ENCODE measurements at places on chromosomes 13 and 19.

DNA sequence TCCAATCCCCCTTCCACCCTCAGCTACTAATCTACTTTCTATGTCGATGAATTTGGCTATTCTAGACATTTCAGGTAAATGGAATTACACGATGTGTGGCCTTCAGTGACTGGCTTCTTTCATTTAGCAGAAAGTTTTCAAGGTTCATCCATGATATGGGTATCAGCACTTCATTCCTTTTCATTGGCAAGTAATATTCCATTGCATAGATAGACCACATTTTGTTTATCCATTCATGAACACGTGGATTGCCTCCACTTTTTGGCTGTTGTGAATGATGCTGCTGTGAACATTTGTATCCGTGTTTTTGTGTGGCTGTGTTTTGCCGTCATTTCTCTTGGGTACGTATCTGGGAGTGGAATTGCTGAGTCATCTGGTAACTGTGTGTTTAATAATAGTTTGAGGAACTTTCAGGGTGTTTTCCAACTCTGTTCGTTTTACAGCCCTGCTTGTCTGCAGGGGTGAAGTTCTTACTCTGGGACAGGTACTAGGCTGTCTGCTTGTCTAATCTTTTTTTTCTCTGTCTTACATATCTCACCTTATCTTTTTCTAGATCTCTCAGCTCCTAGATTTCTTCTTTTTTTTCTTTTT lies 32.5 kb downstream of the MARK4 start:
- no peak for DNase-seq

DNA sequence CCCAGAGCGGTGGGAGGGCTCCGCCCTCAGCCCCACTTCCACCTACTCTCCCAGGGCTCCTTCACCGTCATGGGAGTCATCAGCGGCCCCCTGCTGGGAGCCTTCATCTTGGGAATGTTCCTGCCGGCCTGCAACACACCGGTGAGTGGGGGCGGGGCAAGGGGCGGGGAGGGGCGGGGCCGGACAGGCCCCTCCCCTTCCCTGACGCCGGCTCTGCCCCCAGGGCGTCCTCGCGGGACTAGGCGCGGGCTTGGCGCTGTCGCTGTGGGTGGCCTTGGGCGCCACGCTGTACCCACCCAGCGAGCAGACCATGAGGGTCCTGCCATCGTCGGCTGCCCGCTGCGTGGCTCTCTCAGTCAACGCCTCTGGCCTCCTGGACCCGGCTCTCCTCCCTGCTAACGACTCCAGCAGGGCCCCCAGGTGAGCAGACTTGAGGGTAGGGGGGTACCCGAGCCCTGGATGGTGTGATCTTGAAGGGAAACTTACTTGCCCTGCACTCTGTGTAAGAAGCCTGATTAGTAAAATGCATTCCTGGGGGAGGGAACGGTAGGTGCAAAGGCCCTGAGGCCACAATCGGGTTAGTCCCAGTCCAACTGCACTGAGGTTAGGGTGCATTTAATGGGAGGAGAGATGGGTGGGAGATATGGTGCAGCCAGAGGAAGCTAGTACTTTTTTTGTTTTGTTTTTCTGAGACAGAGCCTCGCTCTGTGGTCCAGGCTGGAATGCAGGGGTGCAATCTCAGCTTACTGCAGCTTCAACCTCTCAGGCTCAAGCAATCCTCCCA lies 12.1 kb downstream of the SLC5A5 start:
- DNase-seq = no peak

GRCh38 chr13:76745261-76746200 lies 140.7 kb downstream of the KCTD12 start:
- DNase-seq = no peak

DNA sequence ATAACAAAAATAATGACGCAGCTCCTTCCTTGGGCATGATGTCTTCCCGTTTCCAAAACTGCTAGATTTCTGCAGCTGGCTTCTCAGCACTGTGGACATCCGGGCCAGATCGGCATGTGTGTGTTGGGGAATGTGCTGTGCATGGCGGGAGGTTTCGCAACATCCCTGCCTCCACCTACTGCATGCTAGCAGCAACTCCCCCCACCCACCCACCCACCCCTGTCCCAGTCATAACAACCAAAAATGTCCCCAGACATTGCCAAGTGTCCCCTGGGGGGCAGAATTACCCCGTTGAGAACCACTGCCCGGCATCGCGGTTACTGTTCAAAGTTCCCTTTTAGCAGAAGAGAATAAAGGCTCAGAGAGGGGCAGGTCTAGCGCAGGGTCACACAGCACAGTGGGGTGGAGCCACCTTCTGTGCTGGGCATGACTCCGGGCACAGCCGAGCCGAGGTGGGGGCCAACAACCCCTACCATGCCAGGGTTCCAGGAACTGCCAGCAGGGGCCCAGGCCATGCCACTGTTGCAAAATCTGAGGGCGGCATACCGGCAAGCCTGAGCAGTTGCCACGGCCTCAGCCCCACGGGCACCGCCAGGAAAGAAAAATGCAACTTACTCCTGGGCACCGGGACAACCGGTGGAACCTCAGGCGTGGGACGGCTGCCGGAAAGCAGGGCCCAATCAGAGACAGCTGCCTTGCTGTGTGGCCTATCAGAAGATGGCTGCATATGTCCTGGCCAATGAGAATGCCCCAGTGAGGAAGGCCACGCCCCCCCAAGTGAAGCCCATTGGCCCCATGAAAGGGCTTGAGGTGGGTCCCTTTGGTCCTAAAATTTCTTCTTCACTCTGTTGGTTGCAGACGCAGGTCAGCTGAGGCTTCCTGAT lies 22.5 kb upstream of the NFIC start:
- no peak for DNase-seq

DNA sequence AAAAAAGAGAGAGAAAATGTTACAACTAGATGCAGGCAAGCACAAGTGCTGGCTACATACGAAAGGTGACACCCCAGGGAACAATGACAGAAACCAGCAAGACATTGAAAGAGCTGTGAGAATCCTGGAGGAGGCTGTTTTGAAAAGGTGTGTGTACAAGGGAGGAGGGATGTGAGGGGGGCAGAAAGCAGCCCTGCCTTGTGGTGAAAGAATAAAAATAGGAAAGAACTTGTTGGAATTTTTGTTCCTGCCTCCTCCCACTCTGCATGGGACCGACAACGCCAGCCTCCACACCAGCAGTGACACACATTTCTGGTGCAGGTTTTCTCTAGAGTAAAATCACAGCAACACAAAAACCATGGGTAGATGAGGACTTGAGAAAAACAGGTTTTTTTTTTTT lies 1258.6 kb downstream of the PCDH9 start:
- no peak for DNase-seq

- DNase-seq = no peak
Measured at GRCh38 chr13:102598061-102598460, 1.3 kb downstream of the TPP2 start.

DNA sequence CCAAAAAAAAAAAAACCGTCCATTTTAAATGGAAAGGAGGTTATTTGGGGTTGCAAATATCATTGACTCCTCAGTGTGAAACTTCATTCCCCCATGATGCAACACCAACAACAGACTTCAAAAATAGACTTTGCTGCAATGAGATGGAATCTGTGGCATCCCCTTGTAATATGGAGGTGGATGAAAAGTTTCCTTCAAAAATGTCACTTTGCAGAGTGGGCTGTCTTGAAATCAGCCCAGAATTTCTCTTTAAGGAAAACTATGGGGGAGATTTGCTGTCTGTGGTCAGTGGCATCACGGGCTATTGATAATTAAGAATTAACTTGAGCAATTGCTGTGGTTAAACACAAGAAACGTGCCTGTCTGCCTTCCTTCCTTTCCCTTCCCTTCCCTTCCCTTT lies 1.5 kb downstream of the GPR18 start:
- DNase-seq = no peak

DNA sequence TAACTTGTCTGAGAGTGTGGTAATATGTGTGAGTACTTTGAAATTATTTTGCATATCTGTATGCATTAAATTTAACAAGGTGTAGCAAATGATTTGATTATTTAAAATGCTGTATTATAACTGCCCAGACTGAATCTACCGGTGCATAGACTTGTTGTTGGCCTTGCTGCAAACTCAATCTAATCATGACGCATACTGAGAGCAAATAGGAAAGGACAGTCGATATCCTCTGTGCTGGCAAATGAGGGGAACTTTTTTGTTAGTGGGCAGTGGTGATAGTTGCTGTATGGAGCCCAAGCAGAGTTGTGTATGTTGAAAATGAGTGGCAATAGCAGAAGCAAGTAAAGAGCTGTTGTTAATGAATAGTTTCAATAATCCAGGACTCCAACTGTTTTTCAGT lies 127.4 kb downstream of the LMO7 start:
- DNase-seq = no peak

DNA sequence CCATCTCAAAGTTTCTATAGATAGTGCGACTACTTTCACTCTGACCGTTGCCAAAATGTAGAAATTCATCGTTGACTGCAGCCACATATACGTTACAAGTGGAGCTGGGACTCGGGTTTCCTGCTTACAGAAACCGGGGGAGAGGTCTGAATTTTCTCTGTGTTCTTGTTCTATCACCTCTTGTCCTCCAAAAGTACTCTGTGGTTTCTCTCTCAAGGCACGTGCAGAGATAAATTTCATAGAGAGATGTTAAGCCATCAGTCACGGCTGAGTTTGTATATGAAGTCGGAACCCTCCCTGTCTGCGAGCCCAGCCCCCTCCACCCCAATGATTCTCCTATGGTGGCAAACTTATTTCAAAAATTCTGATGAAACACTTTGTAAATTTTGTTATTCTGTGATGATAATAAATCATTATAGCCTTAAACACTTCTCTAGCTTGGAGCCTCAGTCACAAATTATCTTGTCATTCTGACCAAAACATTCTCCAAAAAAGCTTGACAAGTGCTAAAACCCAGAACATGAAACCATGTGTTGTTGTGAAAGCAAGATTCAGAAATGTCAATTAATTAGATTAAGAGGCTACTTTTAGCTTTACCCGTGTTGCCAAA lies 87.5 kb downstream of the TSHZ3 start:
- DNase-seq = no peak

DNA sequence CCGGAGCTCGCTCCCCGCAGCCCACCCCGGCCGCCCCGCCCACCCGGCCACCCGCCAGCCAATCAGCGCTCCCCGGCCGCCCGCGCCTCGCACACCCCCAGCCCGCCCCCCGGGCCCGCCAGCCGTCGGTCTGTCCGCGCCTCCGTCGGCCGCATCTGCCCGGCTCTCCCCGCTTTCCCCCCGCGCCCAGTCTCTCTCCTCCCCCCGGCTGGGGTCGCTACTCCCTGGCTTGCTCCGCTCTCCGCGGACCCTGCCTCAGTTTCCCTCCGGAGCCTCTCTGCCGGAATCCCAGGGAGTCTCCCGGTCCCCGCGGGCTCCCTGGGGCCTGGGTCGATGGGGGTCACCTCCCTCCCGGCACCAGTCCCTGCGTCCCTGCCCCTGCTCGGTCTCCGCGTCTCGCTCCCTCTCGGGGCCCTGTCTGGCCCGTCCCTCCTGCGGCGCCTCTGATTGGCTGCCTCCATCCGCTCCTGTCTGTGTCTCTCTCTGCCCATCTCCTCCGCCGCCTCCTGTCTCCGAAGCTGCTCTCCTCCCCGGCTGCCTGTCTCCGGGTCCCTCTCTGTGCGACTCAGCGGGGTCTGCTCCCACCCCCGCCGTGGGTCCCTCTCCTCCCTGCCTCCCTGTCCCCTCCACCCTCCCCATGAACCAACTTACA lies 484 bp downstream of the IL11 start:
- peak; percentile 30 for DNase-seq

DNA sequence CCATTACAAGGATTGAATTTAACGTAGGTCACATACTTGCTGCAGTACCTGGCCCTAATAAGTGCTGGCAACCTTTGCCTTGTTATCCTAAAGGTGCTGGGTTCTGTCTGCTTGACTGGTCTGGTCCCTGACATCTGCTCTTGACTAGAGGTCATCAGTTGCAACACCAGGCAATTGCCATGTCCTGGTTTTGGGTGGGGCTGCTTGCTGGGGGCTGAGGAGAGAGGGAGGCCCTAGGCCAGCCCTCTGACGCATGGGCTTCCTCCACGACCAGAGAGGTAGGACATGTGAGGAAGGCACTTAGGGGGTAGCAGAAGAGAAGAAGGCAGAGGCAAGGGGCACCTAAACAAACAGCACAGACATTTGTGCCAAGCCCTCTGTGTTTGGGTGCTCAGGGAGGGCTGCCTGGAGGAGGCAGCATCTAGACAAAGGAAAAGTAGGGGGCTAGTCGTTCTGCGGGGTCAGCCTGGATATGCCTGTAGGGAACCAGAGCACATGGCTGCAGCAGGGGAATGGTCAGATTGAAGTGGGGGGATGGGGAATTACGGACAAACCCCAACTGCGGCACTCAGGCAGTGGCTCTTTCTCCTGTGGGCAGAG lies 21.7 kb downstream of the VSTM2B start:
- DNase-seq = no peak

- no peak for DNase-seq
Measured at GRCh38 chr13:44379885-44380284, 6.3 kb downstream of the SERP2 start.

GRCh38 chr19:42246922-42247639 lies 4.7 kb upstream of the GSK3A start:
- DNase-seq = no peak

- DNase-seq = no peak
Measured at GRCh38 chr13:99144306-99144705, 56.3 kb upstream of the UBAC2 start.

Measured in endothelial cell (in vitro differentiated cells).